Stimulated activated CD4-positive, alpha-beta T cell treated with anti-CD3 and anti-CD28 coated beads, TNF-alpha, amount 100 ng/mL, for 1 hour (primary cell): ENCODE measurements at places on chromosomes 5 and 9.

- DNase-seq, result no peak
Observed at GRCh38 chr9:18190671-18191374, 283.1 kb upstream of the ADAMTSL1 start.

DNA sequence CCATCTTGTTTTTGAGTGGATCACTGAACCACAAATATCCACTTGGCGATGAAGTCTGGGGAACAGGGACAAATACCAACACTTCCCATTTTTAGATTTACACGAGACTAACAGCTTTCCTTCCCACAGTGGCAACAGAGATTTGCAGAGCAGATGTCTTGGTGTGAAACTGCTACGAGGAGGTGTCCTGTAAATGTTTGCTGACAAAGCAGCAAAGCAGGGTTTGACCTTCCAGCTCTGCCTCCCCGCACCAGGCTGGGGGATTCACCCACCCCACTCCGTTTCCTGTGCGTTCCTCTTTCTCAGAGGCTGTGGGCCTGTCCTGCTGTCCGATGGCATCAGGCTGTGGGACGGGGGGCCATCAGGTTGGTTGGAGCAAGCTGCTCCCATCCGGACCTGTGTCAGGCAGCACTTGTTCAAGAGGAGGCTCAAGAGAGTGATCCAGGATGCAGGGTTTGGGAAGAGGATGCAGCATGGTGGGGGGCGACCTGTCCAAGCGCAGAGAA, 693 bp upstream of the RGS3 start:
- DNase-seq, result no peak

DNA sequence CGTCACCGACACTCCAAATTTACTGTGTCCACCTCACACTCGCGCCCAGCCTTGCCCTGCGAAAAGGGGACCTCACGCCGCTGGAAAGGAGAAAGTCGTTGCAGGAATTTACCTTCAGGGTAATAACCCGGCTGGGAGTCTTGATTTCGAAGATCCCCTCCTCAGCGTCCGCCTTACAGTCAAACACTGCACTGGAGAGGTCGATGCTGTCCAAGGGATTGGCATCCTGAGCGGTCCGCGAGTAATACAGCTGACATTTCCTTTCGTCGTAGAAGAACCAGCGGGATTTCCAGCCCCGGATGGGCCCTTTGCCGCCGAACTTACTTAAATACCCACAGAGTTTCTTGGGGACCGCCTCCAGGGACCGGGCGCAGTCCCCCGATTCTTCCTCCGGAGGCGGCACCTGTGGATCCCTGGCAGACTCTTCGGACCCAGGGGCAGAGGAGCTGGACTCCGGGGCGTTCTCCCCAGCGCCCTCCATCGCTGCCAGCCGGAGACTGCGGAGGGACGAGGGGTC, 330 bp downstream of the TBC1D2 start:
- DNase-seq, result no peak

- no peak for DNase-seq
Observed at GRCh38 chr9:116323012-116323411, 169.4 kb downstream of the PAPPA start.

GRCh38 chr9:31347082-31347617, 1037.3 kb upstream of the ACO1 start:
- DNase-seq, result no peak

DNA sequence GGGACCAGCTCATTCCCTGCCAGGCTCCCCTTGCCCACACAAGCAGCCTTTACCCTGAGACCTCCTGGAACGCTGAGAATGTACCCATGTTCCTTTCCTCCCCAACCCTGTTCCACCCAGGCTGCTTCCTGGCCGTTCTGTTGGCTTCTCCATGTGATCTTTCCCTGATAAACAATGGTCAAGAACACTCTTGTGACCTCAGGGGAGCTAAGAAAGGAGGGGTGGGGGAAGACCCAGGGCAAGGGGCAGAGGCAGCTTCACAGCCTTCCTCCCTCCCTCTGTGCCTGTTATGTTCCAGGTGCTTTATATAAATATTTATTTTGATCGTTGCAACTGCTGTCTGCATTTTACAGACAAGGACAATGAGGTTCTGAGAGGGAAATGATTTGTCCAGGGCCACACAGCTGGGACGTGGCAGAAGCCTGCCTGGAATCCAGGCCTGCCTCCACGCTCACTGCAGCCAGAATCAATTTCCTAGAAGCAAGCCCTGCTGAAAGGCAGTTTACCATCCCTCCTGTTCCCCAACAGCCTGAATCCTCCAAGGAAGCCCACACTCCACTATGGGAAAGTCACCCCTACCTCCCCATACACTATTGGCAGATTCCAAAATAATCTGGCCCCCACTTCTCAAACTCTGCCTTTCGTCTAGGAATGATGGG, 3.9 kb downstream of the SHROOM1 start:
- no peak for DNase-seq

DNA sequence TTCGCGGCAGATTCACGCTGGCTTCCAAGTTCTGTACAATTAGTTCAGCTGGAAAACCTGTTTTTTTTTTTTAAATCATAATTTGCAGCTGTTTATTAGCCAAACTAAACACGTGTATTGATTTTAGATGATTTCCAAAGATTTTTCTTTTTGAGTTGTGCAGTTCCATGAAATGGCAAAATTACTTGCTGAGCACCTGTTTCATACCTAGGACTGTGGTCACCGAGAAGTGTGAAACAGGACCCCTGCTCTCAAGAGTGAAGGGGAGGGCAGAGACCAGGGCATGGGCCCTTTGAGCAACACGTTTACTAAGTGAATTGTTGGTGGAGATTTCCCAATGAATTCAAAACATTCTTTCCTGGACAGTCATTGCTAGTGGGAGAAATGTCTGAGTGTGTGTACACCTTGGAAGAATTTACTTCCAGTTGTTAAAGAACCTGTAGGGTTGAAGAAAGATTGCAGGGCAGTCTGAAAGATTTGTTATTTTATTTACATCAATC, 688 bp downstream of the SNX24 start:
- no peak for DNase-seq

GRCh38 chr5:172494630-172495505, 40.5 kb upstream of the SH3PXD2B start:
- no peak for DNase-seq

- DNase-seq, result no peak
Observed at GRCh38 chr9:109579191-109579948, 81.3 kb upstream of the PTPN3 start.

DNA sequence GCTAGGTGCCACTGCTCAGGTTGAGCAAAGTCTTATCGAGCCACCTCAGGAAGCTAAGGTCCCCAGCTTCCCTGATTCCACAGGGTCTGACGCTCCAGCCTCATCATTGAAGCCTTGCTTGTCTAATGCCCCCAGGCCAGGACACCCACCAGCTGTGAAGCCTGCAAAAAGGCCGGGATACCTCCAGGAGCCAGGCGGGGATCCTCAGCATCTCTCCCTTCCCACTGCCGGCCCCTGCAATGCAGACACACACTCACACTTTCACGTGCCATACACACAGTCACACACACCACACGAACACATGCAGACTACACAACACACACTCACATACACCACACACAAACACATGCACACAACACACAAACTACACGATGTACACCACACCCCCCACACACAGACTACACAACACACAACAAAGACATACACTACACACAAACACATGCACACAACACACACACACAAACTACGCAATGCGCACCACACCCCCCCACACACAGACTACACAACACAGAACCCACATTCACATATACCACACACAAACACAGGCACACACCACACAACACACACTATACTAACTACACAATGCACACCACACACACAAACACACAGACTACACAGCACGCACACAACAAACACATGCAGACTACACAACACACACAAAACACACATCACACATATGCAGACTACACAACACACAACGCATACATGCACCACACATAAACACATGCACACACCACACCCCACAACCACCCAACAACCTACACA, 17.8 kb upstream of the S1PR3 start:
- no peak for DNase-seq

DNA sequence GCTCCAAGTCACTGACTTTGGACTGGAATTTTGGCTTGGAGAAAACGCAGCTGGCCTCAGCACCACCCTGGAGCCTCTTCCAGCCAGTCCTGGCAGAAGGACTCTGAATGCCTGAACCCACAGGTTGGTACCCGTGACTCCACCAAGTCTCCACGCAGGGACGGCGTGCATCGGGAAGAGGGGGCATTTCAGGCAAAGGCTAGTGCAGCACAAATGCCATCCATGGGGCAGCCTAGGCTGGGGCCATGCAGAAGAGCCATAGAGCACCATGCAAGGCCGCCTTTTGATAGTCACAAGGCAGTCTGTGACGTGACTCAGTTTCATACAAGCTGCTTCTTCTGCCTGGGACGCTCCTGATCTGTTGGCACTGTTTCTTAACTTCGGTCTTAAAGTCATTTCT, 28.0 kb downstream of the GDNF start:
- DNase-seq, result no peak

DNA sequence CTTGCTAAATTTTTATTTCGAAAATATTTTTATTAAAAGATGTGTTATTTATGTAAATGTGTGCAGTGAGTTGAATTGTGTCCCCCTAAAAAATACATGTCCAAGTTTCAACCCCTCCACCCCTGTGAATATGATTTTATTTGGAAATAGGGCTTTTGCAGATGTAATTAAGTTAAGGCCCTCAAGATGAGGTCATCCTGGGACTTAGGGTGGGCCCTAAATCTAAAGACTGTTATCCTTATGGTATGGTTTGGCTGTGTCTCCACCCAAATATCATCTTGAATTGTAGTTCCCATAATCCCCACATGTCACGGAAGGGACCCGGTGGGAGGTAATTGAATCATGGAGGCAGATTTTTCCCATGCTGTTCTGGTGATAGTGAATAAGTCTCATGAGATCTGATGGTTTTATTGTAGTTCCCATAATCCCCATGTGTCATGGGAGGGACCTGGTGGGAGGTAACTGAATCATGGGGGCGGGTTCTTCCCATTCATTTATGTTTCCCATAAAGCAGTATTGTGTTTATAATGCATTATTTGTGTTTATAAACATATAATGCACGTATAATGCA, 1.5 kb upstream of the TMED7 start:
- DNase-seq, result no peak

DNA sequence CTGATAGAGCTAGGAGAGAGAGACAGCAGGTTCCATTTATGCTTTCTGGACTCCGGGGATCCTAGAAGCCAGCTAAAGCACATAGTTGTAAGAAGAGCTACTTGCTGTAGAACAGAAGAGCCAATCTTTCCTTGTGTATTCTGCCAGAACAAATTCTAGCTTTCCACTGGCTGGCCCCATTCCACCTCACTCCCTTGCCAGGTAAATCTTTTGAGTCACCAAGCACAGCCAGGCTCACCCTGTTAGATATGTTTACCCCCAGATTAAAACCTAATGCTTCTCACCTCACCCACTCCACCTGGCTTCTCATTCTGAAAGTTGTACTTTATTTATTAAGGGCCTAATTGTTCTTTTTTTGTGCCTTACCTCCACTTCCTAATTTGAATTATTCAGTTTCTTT, 48.9 kb upstream of the CHD1 start:
- DNase-seq, result no peak

- DNase-seq, result no peak
Observed at GRCh38 chr9:115946530-115946929, 207.1 kb upstream of the PAPPA start.

DNA sequence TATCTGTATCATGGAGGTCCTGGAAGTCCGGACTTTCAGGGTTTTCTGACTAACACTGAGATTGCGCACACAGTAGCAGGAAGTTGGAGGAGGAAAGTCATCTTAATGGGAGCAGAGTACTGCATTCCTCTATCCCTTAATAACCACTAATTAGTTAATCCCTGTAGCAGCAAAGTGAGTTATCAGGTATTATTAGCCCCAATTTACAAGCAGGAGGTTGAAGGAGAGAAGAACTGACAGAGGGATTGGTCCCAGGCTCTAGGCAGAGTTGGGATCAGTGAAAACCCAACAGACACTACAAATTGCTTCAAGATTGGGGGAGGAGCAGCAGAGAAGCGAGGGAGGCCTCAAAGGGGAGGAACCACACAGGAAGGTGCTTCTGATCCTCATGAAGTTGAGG, 74.5 kb upstream of the XPA start:
- no peak for DNase-seq

DNA sequence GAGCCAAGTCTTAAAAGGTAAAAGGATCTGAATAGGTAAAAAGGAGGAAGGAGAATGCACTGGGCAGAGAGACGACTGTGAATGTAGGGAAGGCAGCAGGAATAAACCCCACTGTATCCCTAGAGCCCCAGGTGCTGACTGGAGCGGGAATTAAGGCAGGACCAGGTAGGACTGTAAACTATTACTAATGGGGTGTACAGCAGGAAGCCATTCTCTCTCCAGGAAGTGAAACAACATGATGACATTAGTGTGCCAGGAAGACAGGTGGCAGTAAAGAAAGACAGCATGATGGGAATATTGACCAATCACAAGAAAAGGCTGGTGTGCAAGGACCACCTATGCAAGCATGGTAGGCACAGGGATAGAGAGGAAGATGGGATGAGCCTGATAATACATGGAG, 433.0 kb downstream of the DNAH5 start:
- no peak for DNase-seq

- no peak for DNase-seq
Observed at GRCh38 chr5:39661026-39661779, 236.4 kb upstream of the DAB2 start.

GRCh38 chr9:83956436-83957247, 23.4 kb downstream of the HNRNPK start:
- DNase-seq, result peak; percentile 30

DNA sequence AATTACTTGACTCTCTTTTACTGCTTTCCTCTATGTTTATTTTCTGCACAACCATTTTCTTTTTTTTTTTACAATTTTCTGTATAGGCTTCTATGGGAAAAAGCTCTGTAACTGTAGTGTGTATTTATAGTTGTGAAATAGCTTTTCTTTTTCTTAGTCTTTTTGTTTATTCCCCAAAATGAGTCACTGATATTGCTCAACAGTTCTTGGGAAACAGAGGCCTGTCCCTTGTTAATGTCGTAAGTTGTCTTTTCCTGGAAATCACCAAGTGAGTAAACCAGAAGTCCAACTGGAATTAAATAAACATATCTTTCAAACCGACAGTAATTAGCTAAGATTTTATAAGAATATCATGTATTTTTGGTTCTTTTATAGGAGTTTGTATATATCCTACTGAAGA, 325.1 kb upstream of the PRR16 start:
- no peak for DNase-seq
